ENCODE measurements at places on chromosomes 2 and 18.

DNA sequence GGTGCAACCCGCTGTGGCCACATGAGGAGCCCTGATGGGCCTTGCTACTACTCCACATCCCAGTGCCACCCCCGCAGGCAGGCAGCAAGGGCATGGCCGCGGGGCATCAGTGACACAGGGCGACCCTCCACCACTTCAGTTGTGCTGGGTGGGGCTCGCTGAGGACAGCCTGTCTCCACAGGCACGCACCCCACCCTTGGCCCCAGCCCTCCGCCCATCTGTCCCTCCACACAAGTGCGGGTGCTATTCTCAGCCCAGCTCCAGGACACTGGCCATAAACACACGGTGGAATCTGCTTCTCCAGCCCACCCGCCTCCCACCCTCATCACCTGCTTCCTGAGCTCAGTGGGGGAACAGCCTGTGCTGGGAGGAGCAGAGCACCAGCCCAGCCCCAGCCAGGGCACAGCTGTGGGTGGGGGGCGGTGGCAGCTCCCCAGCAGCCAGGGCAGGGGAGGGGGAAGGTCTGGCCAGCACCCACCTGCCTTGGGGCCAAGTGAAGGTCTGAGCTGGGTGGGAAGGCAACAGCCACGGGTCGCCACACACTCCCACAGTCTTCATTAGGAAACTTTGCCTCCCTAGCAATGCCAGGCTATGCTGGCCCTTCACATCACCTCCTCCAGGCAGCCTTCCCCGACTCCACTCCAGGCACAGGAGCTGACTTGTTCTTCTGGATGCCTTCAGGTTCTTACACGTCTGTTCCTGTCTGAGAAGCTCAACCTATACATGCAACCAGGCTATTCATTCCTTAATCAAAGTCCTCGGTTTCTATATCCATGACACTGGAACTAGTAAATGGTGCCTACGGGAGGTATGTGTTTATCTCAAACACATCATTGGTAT lies 16.5 kb downstream of the BIN1 start:
- DNase-seq: no peak

GRCh38 chr18:63290821-63291200 lies 28.8 kb downstream of the BCL2 start:
- DNase-seq: no peak

- no peak for DNase-seq
Measured at GRCh38 chr2:113720167-113720566, 36.3 kb downstream of the SLC35F5 start.

- DNase-seq: no peak
Measured at GRCh38 chr2:9797681-9798556, 45.4 kb upstream of the TAF1B start.

GRCh38 chr2:149953627-149954026 lies 366.1 kb upstream of the MMADHC start:
- DNase-seq: no peak

DNA sequence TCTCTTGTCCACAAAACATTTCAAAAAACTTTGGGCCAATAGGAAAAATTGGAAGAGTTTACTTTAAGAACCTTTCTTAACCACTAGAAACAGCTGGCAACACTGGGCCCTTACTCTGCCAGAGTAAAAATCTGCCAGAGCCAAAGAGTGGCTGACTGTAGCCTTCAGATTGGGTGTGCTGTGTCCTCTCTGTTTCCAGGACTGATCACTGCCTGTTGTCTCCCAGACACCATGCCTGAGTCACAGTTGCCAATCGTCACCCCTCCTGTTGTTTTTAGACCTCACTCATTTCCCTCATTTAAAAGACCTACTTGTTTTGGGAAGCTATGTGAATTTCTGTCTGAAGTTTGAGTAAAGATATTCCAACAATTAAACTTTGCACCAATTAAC lies 159.1 kb downstream of the PPP1R1C start:
- no peak for DNase-seq

GRCh38 chr18:79589601-79590091 lies 90.0 kb upstream of the CTDP1 start:
- peak; percentile 16 for DNase-seq

GRCh38 chr18:62118328-62118727 lies 68.5 kb downstream of the PIGN start:
- DNase-seq: no peak

DNA sequence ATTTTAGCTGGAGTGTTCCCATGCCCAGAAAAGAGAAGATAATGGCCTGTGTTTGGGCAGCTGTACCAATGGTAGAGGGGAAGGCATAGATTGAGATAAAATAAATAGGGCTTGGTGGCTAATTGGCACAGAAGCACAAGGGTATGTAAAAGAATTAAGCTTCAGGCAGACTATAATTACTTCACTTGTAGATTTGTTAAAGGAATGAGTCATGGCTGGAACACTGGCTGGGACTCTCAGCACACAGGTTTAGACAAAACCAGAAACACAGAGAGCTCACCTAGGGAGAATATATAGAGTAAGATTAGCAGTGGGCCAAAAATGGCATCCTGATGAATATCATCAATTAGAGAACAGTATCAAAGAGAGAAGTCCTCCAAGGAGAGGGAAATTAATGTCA lies 198.3 kb upstream of the FIGN start:
- DNase-seq: no peak

DNA sequence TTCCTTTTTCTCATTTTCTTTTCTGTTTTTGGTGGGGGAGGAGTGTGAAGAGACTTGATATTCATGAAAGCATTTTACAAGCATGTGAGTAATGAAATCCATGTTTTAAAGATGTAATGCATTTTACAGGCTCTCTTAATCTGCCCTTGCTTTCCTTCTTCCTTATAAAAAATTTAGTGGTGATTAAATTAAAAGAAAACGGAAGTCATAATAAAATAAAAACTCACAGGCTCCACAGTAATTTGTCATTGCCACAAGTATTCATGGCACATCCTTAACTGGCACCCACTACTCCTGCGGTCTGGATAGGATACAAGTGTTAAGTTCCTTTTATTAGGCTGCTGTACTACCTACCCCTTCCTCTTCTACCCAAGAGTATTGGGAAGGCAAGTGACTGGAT lies 241.2 kb downstream of the SLC4A3 start:
- no peak for DNase-seq

DNA sequence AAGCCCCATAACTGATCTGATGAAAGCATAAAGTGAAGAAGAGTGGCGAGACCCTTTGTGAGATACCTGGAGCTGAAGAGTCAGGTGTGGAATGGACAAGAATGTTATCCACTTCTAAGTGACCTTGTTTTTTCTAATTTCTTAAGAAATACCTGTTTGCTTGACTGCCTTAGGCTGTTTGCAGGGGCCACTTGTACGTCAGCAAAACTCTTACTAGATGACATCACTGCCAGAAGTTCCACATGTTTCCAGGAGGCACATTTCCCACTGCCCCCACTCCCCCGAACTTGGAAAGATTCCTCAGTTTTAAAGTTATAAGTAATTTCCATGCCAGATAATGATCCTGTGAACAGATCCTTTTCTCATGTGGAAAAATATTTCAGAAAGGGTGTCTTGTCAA lies 8.0 kb downstream of the EPAS1 start:
- DNase-seq: no peak

GRCh38 chr2:198701481-198701880 lies 756.3 kb downstream of the SATB2 start:
- DNase-seq: no peak

All from DMS79 (cell line).